Activated CD4-positive, alpha-beta T cell treated with anti-CD3 and anti-CD28 coated beads, Interleukin-2, amount 50 U/mL, for 4 hours (primary cell): ENCODE measurements at places on chromosomes 1 and 21.
A peak's percentile ranks its signal among the peaks of the same experiment; 100 is the strongest.

GRCh38 chr1:6890686-6891085 lies 105.4 kb downstream of the CAMTA1 start:
- DNase-seq, result no peak

GRCh38 chr1:24605534-24606295 lies 37.4 kb upstream of the SRRM1 start:
- DNase-seq, result no peak

GRCh38 chr1:2937805-2938204 lies 83.5 kb upstream of the ACTRT2 start:
- DNase-seq, result no peak

GRCh38 chr1:27633640-27634176 lies 1.3 kb downstream of the FGR start:
- no peak for DNase-seq

DNA sequence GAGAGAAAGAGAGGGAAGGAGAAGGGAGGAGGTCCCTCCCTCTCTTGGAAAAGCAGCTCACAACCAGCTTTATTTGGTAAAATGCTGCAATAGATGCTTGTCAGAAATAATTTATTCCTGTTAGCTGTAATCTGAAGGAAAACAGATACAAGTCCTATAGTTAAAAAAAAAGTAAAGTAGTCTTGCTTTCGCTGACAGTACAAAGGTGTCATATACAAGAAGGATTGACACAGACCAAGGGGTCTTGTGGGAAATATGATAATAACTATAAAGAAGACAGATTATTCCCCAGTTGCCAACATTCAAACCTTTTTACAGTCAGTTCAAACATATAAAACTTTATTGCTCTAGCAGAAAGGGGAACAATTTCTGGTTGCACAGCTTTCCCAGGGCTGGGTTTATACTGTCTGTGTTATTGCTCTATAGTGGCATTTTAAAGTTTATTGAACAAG lies 145.0 kb downstream of the PBX1 start:
- DNase-seq, result no peak

DNA sequence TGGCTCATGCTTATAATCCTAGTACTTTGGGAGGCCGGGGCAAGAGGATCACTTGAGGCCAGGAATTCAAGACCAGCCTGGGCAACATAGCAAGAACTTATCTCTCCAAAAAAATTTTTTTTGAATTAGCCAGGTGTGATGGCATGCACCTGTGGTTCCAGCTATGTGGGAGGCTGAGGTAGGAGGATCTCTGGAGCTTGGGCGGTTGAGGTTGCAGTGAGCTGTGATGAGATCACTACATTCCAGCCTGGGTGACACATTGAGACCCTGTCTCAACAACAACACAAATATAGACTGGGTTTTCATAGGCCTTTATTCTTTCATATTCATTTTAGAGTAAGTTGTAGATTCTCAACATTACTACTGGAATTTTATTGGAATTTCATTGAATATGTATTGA lies 12.8 kb downstream of the MED18 start:
- no peak for DNase-seq

GRCh38 chr1:31444725-31445448 lies 31.9 kb downstream of the SERINC2 start:
- DNase-seq, result no peak

- DNase-seq, result no peak
Observed at GRCh38 chr21:44938772-44939531, 877 bp upstream of the SLX9 start.

DNA sequence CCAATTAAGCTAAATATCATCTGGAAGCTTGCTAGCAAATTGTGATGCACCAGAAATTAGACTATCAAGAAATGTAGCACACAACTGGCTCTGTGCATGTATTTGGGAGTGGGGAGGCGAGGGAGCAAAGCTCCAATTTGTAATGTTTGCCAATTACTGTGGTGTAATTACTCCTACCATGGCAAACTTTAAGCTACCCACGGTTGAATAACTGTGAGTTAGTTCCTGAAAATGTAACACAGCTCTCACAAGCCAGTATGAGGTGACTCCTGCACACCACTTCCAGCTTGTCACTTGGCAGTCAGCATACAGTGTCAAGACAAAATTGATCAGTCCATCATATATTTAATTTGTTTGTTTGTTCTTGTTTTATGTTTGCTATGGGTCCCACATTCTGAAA lies 141.2 kb downstream of the TM2D1 start:
- DNase-seq, result no peak

GRCh38 chr1:3730543-3731247 lies 21.6 kb upstream of the CCDC27 start:
- no peak for DNase-seq

DNA sequence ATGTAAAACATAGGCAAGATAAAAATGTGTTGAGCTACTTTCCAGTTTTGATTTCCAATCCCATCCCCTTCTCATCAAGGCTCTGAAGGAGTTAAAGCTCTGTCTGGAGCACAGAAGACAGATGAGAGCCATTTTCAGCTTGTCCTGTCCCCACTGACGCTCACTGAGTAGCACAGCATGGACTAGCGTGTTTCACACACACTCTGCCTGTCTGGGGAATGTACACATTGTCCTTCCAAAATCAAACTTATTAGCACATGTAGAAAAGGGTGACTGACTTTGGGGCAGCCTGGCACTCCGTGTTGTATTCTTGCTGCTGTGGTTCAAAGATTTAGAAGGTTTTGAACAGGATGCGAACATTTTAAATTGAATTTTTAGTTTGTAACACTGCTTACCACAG lies 139.2 kb downstream of the NEK7 start:
- no peak for DNase-seq

- DNase-seq, result no peak
Observed at GRCh38 chr1:61051719-61052394, 30.5 kb upstream of the NFIA start.

DNA sequence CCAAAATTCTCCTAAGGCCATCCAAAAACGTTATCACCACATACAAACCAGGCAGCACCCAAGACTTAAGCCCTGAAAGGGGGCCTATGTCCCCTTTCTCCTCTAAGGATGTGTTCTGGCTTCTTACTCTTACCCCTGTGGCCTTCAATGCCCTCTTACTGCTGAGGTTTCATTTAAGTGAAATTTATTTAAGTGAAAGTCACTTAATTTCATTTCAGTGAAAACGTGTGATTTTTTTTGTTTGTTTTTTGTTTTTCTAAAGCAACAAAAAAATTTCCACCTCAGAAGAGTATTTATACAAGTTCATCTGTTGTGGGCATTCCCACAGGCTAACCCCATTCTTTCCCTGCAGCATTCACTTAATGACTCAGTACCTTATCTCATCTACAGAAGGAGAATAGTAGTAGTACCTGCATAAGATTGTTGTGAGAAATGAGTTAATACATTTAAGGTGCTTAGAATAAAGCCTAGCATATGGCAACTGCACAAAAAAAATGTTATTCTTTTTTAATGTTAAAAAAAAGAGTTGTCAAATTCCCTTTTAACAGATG lies 220.6 kb downstream of the CHRM3 start:
- no peak for DNase-seq

DNA sequence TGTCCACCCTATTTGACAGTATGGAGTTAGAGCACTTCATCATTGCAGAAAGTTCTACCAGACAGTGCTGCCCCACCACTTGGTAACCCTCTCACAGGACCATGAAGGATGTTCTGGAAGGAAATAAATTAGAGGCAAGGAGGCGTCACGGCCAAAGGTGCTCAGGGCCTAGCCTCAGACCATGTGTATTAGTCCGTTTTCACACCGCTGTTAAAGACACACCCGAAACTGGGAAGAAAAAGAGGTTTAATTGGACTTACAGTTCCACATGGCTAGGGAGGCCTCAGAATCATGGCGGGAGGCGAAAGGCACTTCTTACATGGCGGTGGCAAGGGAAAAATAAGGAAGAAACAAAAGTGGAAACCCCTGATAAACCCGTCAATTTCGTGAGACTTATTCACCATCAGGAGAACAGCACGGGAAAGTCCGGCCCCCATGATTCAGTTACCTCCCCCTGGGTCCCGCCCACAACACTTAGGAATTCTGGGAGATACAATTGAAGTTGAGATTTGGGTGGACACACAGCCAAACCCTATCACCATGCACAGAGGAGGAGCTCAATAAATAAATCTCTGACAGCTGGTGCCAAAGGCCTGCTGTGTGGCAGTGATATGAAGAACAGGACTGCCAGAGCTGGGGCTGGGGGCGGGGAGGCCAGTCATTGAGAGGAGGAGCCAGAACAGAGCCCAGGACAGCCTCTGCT lies 75.8 kb downstream of the FHAD1 start:
- DNase-seq, result no peak

GRCh38 chr1:178652506-178653490 lies 72.2 kb upstream of the RALGPS2 start:
- DNase-seq, result no peak

GRCh38 chr1:42971841-42972291 lies 13.2 kb upstream of the SLC2A1 start:
- DNase-seq, result no peak

- no peak for DNase-seq
Observed at GRCh38 chr1:2460996-2461751, 14.9 kb upstream of the PLCH2 start.

- DNase-seq, result no peak
Observed at GRCh38 chr1:95553595-95553994, 319.6 kb downstream of the RWDD3 start.

DNA sequence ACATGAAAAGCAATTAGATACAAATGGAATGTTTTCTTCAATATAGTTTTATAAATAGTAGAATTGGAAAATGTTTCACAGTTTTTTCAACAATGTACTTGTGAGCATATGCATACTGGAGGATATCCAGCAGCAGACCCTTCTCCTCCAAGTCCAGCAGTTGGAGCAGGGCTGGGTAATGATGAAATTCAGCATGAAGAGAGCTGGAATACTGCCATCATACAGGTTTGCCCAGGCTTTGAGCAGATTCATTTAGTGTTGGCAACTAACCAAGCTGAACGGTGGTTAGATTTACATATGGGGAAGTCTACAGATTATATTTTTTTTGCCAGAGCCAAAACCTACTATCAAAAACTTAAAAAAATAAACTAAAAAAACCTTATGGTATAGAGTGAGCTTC lies 38.3 kb downstream of the WDR3 start:
- DNase-seq, result no peak

GRCh38 chr1:115463347-115463746 lies 125.3 kb upstream of the NGF start:
- DNase-seq, result no peak

DNA sequence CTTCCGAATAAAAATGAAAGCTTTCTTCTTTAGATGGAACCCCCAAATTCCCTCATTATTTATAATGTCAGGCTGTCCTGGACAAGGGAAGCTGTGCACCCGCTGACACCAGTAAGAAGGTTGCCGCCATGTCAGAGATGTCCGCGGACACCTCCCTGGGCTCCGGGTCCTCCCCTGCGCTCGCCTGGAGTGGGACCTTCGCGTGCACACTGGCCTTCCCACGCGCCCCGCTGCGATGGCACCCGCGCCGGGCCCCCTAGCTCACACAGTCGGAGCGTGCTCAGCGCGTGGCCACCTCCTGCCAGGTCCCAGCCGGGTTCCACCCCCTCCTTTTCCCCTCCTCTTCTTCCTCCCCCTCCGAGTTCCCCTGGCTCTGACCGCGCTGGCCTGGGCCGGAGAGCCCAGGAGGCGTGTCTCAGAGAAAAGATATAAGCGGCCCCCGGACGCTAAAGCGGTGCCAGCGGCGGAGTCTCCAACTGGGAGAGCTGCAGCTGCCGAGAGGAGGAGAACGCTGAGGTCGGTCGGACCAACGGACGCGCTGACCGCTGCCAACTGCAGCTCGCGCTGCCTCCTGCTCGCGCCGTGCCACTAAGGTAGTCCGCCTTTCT lies at the start of gene G0S2:
Gene G0S2, plus strand, starts transcription at position 456 of the 608 bp plus-strand sequence. CDS start 273 bp downstream, outside the sequence.
- peak; percentile 25 for DNase-seq

DNA sequence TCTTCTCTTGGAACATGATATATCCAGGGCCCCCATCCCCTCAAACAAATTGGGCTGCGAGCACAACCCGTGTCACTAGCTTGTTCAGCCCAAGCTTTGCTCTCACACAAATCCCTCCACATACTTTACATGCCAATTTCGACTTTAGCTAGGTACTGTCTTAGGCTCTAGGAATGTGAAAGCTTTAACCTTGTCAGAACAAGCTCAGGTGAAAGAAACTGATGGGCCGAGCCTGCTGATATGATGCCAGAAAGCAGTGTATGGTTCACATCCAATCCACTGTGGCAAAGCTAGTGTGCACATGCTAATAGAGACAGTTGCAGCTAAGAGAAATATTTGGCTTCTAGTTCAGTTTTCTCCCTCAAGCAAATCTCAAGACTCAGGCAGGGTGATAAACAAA lies 79.5 kb downstream of the TNFSF18 start:
- no peak for DNase-seq

DNA sequence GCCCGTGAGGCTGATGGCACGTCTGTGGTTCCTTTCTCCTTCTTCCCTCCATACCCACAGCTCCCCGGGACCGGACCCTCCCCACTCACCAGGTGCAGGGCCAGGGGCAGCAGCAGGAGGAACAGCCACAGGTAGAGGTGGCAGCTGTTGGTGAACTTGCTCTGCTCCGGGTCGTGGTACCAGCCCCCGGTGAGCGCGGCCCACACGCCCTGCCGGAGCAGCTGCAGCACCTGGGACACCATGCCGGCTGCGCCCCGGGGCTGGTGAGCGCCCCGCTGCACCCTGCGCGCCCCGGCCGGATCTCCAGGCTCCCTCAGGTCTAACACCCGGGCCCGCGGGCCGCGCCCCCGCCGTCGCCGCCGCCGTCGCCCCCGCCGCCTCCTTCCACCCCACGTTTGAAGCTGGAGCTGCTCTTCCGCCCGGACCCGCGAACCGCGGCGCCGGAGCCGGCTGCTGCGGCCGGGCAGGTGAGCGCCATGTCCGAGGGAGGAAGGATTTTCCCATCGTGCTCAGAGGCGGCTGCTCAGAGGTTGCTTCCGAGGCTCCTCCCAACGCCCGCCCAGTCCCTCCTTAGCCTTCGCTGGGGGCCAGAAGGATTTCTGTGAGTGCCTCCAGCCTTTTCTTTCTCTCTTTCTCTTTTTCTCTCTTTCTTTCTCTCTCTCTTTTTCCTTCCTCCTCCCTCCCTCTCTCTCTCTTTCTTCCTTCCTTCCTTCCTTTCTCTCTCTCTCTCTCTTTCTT lies at the start of gene PCNX2:
Gene PCNX2, minus strand, starts transcription at position 489 of the 738 bp plus-strand sequence. Its CDS starts 247 bp downstream, at position 242.
- peak; percentile 59 for DNase-seq

DNA sequence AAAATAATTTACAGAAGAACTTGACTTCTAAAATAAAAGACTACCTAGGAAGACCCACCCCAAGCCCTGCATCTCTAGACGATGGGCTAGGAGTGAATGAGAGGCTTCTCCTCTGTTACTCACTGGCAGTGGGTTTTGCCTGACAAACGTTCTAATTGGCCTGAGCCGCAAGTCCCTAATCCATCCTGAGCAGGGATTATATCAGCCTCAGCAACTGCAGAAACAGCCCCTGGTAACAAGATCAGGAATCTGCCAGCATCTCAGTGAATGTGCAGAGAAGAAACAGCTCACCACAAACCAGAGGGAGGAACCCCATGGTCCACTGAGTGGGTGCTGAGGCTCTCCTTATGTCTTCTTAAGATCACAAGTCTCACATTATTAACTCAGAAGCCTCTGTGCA lies 240.6 kb downstream of the BRINP2 start:
- DNase-seq, result no peak
